G401 (cell line): ENCODE measurements at places on chromosomes 4 and X. TPM values are rescaled to one million over a fixed set of nuclear protein-coding genes. Genes with fewer than 3 reads are reported as not detected.

DNA sequence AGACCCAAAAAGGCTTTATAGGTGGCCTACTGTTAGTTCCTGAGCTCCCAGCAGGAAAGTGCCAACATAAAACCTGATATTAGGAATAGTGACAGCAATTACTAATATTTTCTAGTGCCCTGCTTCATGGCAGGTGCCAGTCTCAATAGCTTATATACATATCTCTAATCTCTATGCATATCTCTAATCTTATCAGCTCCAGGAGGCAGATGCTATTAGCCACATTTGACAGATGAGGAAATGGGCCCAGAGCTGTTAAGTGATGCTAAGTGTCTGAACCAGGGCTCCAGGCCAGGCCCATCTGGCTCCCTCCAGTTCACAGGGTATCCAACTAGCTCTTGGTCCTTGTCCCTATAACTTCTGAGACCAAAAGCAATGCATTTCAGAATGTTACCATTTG is 142.5 kb downstream of the CHIC2 start:
- no peak for DNase-seq

Gene FHDC1
- 0.06 and 0.27 TPM in 2 replicates for total RNA-seq

Gene GPR34
- total RNA-seq = not detected in 2 replicates

DNA sequence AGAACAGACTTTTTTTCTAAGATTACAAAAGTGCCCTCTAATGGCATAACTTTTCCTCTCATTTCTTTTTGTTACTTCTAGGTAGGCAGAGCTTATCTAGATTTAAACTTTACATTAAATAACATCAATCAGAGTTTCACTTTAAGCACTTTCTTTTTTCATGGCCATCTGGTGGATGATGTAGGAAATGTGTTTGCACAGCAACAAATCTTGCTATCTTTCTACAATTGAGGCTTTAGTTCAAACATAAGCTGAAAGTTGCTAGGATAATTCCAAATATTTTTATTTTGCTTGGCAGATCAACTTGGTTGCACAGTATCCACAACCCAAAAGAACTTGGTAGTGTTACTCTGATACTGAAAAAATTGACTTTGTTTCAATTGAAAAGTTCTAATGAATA is 22.0 kb downstream of the NDNF start:
- DNase-seq = no peak

Gene HTN3
- not detected in 2 replicates for total RNA-seq

Gene HERC5
- 19.4 and 23.5 TPM in 2 replicates for total RNA-seq

DNA sequence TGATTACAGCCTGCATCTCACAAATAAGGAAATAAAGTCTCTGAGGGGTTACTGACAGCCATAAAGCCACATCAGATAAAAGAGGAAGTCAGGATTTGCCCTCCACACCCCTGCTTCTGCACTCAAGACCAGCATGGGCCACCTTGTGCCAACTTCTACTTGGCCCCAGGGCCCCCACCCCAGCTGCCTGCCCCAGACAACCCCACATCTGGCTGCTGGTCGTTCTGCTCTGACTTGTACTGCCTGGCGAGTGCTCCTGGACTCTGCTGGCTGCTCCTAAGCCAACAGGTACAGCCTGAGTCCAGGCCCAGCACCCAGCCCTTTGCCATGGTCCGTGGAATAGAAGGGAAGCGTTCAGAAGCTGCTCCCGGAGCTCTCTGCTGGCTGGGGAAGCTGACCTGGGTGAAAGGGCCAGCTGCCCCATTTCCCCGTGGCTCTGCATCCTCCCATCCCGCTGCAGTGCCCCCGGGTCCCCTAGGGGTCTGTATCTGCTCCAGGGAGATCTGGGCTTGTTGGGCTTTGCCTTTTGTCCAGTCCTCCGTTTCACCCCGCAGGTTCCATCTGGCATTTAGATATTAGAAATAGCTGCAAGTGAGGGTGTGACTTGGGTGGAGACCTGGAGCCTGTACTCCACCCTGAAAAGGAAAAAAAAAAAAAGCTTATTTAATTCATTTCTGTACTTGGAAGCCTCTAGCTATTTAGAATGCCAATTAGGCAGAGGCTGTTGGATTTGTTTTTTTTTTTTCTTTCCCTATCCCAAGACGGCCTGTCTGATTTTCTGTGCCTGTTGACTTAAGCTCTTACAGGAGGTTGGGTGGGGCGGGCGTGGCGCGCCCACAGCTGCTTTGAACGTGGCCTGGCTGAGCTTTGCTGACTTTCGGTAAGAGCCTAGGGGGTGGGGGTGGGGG is 194.7 kb downstream of the PTTG2 start:
- no peak for DNase-seq

DNA sequence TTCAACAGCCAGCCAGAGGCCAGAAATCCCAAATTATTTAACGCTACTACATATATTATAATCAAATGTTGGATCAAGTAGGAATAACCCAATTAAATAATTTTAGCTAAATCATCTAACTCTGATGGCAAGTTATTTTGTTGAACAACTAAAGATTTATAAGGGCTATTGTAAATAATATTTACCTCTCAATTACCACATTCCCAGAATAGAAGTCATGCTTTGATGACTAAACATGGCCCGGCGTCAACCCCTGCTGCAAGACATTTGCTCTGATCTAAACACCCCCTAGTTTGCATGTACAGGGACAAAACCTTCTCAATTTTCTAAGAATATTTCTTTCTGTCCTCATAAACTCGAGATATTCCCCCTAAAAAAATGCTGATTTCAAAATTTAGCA is 14.2 kb downstream of the VEGFC start:
- DNase-seq = no peak

Gene CYTL1
- not detected in 2 replicates for total RNA-seq

- no peak for DNase-seq
Observed at GRCh38 chrX:27435031-27435430, 28.1 kb downstream of the PPP4R3C start.

DNA sequence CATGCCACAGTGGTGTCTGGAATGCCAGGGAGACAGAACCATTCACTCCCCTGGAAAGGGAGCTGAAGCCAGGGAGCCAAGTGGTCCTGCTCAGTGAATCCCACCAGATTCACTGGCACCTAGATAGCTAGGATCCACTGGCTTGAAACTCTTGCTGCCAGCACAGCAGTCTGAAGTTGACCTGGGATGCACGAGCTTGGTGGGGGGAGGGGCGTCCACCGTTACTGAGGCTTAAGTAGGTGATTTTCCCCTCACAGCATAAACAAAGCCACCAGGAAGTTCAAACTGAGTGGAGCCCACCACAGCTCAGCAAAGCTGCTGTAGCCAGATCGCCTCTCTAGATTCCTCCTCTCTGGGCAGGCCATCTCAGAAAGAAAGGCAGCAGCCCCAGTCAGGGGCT is 413.3 kb downstream of the PRDM5 start:
- DNase-seq = no peak

DNA sequence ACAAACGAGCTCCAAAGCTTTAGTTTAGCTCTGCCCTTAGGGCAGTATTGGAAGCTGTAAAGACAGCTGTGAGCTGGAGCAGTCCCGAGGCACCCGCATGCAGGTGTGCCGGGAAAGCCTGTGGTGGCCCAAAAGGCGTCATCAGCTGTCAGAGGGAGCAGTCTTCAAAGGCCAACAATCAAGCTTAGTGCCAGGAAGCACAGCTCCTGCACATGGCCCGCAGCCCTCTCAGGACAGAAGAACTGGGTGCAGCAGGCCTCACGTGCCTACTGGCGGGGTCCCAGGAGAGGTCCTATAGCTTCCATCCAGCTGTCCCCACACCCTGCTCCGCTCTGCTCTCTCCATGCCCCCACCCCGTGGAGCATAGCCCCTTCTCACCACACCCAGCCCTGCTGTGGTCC is 92.2 kb upstream of the TRIM2 start:
- DNase-seq = no peak

Gene CT45A2
- total RNA-seq = not detected in 2 replicates

- DNase-seq = no peak
Observed at GRCh38 chr4:86890790-86891189, 1.4 kb downstream of the C4orf36 start.

- DNase-seq = no peak
Observed at GRCh38 chr4:173332021-173332487, 2.1 kb downstream of the HMGB2 start.

DNA sequence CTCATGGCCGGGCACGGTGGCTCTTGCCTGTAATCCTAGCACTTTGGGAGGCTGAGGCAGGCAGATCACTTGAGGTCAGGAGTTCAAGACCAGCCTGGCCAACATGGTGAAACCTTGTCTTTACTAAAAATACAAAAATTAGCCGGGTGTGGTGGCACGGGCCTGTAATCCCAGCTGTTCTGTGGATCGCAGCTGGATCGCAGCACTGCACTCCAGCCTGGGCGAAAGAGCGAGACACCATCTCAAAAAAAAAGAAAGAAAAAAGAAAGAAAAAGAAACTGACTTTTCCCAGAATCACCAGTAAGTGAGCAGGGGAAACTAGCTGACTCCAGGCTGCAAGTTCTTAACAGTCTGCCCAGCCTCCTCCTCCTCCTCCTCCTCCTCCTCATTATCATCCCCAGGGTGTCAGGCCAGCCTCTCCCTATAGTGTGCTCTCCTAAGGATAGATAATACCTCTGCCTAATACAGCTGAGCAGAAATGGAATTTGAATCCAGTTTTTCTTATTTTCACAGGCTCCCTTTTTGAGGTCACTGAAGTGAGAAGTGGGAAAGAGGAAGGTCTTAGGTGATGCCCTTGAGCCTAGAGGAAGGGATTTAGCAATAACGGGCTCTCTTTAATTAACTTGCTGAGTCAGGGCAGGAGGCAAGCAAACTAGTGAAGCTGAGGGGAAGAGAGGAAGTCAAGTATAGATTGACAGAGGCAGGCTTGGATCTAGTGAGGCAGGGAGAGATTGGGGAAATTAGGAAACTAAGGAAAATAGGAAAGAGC is 11.8 kb upstream of the ELF2 start:
- no peak for DNase-seq

- no peak for DNase-seq
Observed at GRCh38 chr4:8110071-8110986, 48.3 kb downstream of the ABLIM2 start.

- no peak for DNase-seq
Observed at GRCh38 chr4:1743551-1743950, 22.2 kb downstream of the TACC3 start.

- no peak for DNase-seq
Observed at GRCh38 chrX:20382082-20382481, 115.4 kb upstream of the RPS6KA3 start.

DNA sequence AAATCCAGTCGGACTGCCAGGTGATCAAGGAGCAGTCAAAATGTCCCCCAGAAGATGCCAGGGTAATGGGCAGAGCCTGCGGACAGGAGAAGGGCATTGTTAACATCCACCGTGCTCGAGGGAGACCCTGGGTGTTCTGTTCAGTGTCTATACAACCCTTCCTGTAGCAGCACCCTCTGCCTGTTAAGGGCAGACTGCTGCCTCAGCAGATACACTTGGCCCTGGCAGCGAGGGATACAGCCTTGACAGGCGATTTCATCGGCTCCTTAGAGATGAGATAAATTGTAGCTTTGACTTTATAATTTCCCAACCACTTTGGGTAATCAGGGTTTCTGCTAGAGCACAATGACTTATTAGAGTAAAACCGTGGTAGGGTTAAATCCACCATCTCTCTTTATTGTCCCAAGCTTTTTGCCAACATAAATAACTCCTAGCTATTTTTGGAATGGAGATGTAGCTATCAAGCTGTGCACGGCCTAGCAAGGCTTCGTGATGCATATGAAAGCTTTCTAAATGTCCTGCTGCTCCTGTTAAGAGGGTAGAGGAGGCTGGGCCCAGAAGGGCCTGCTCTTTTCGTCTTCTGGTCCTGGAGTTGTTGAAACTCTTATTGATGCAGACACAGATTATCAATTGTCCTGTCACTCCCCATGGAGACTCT is 195.9 kb downstream of the CPEB2 start:
- DNase-seq = peak; percentile 69

DNA sequence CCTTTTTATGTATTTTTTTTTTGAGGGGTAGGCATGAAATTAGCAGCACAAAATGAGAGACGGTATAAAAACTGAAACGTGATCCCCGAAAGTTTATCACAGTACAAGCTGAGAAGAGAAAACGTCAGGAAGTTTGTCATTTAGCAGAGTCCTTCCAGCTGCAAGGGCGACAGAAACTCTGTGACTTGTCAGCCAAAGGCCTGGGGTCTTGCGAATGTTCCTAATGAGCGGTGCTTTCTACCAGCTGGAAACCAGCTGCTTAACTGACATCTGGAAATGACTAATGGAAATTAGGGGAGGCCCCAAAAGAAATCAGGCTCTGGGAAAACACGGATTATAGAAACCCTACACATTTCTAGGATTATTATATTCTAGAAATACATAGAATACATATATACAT is 66.5 kb downstream of the CHRNA9 start:
- DNase-seq = no peak

- DNase-seq = no peak
Observed at GRCh38 chr4:177696438-177696966, 254.3 kb upstream of the AGA start.

GRCh38 chr4:71832049-71832448 is 48.2 kb upstream of the GC start:
- no peak for DNase-seq

DNA sequence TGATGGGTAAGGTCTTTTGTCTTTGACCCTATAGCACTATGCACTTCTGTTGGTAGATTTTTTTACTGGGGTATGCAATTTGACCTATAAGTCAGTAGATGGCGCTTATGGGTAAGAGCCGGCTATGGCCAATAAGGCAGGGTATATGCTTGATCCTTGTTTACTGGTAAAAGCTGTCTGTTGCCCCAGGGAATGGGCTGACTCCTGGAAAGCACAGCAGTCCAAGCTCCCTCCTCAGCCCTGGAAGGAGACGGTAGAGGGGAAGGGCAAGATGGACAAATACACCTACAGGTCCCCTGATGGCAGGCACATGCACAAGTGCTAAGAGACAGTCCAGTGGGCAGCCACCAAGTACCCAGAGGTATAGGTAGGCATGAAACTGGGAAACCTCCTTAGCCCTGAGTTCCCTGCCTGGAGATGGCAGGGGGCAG is 63.7 kb downstream of the ADAMTS3 start:
- peak; percentile 16 for DNase-seq

- no peak for DNase-seq
Observed at GRCh38 chrX:106972896-106973295, 27.1 kb downstream of the MORC4 start.

DNA sequence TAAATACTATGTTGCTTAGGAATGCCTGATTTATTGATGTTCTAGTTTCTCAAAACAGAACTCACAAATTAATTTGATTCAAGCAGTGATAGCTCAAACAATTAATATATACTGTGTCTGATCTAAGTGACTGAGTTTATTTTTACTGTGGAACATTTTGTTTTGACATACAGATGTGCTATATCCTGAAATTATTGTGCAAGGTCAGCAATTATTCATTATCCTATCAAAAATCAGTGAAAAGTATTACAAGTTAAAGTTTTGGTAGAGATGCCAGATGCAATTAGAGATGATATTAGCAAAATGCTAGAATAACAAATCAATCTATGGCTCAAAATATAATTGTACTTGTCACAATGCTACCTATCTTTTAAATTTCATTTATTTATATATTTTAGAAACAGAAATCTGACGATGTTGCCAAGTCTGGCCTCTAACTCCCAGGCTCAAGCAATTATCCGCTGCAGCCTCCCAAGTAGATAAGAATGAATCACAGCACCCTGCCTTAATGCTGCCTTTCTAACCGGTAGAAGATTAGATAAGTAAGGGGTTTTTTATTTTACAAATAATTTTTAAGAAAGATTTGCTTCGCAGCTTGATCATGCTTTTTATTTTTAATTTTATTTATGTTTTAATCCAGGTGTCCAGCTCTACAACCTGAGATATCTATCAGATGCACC is 825.5 kb upstream of the NDST4 start:
- no peak for DNase-seq

GRCh38 chrX:4905576-4905975 is 1192.1 kb upstream of the PRKX start:
- no peak for DNase-seq

Gene MAGEA2B
- total RNA-seq = not detected in 2 replicates

Gene FDCSP
- total RNA-seq = not detected in 2 replicates
